ENCODE measurements at places on chromosomes 6 and 20.

GRCh38 chr20:21971436-21971835 lies 266.0 kb downstream of the PAX1 start:
- no peak for DNase-seq

DNA sequence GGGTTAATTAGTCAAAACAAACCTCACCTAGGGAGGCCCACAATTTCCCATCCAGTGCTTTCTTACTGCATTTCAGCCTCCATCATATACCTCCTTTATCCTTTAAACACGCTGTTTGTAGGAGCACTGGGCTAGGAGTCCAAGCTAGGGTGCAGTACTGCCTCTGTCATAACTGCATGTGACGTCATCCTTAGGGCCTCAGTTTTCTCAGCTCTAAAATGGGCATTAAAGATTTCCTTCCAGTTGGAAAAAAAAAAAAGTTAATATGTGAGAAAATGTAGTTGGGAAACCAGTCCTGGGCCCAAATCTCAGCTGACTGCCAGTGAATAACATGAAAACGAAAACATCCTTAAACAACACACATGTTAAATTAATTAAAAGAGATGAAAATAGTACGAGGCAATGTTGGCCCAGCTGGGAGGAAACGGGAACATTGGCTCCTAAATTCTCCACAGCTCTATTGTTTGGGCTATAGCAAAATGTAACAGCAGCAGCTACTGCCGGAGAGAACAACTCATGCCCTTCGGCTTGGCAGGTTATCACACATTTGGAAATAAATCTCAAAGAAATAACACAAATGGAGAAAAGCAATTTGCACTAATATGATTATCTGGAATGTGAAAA lies 79.9 kb upstream of the CCDC167 start:
- DNase-seq = no peak

GRCh38 chr20:41669708-41670263 lies 51.6 kb upstream of the CHD6 start:
- DNase-seq = no peak

GRCh38 chr6:30820193-30820592 lies 64.1 kb upstream of the DDR1 start:
- no peak for DNase-seq

GRCh38 chr6:4973982-4974745 lies 29.7 kb downstream of the RPP40 start:
- no peak for DNase-seq

DNA sequence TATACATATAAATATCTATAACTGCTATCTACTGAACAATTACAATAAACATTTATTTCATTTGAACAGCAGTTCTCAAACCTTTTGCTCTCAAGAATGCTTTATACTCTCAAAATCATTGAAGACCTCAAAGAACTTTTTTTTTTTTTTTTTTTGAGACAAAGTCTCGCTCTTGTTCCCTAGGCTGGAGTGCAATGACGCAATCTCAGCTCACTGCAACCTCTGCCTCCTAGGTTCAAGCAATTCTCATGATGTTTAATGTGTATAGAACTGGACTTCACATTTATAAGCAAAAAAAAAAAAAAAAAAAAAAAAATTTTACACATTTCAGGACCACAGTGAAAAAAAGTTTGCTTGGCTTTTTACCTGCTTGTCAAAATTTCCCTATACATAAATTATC lies 11.7 kb downstream of the UBE2V1 start:
- DNase-seq = no peak

DNA sequence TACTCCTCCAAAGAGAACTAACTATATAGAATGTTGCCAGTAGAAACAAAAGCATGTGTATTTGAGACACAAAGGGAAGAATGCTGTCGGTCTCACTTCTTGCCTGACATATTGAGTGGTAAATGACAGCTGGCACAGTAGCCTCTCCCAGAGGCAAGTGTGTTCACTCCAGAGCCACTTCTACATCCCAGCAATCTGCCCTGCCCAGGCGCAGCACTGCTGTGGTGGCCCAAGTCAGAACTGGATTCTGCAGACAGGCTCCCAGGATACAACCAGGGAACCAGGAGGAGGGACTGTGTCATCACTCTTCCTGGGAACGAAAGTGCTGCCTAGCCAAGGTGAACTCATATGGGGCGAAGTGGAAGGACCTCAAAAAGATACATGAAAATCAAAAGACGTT lies 103.2 kb upstream of the ARMC2 start:
- no peak for DNase-seq

DNA sequence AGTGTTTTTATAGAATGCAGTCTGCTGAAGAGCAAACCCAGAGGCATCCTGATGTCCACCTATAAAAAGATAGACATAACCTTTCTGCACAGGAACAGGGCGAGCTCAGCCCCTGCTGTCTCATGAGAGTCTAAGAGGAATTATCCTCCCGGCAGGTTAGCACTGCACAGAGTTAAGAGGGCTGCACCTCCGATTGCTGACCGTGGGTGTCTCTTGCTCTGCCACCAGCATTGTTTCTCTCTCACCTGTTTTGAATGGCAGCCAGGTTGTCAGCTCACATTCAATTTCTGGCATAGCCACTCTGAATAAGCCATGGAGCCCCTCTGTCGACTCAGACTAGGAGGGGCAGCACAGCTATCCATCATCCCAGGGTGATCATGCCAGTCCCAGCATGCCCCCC lies 211.2 kb downstream of the PHACTR1 start:
- no peak for DNase-seq

DNA sequence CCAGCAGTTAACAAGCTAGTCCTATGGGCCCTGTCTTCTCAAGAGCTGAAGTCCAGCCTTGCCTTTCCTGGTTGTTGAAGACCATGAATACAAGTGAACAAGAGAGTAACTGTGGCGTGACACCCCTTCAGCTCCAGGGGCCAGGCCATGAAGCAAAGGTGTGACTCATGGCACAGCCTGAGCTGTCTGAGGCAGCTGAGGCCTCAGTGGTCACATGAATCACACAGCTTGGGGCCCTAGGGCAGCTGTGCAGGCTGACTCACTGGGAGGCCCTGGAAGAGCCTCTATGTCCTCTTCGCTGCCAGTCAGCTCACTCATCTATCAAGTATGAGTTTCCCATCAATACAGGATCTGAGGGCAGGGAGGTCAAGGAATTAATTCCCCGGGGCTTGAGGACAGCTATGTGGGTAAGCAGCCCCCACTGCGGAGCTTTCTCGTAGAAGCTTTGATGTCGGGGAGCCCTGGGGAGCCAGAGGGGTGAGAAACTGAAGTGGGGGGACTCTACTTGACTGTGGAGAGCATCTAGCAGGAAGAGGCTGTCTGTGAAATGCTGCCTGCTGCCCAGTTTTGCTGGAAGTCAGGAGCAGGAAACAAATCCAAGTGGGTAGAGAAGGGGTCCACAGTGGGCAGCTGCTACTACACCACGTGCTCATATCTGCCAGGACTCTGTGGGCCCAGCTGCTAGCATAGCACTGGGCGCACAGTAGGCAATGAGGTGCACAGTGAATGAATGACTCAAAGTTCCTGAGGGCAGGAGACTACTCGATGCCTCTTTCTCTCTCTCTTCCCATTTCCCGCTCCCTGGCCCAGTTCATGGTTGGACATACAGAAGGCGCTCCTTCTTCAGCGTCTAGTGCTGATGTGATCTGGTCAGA lies 13.7 kb upstream of the FAM83C start:
- peak; percentile 82 for DNase-seq

GRCh38 chr6:4017834-4018170 lies 61.1 kb downstream of the FAM217A start:
- DNase-seq = peak; percentile 66

DNA sequence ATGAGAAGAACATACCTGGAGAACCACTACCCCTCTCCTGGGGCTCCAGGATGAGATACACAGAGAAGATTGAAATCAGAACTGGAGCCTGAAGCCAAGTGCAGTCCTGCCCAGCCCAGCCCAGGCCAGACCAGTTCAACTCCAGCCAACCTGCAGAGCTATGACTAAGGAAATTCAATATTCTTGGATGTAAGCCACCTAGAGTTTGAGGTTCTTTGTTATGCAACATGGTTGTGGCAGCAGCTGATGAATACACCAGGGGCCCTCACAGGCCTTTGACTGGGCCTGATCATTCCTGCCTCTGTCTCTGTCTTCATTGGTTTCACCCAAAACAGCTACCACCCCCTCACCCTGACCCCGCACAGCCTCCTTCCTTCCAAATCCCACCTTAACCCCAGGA lies 167.8 kb downstream of the LRFN2 start:
- DNase-seq = no peak

- no peak for DNase-seq
These were observed 20.6 kb downstream of the ENPP3 start for GRCh38 chr6:131657630-131658111.

DNA sequence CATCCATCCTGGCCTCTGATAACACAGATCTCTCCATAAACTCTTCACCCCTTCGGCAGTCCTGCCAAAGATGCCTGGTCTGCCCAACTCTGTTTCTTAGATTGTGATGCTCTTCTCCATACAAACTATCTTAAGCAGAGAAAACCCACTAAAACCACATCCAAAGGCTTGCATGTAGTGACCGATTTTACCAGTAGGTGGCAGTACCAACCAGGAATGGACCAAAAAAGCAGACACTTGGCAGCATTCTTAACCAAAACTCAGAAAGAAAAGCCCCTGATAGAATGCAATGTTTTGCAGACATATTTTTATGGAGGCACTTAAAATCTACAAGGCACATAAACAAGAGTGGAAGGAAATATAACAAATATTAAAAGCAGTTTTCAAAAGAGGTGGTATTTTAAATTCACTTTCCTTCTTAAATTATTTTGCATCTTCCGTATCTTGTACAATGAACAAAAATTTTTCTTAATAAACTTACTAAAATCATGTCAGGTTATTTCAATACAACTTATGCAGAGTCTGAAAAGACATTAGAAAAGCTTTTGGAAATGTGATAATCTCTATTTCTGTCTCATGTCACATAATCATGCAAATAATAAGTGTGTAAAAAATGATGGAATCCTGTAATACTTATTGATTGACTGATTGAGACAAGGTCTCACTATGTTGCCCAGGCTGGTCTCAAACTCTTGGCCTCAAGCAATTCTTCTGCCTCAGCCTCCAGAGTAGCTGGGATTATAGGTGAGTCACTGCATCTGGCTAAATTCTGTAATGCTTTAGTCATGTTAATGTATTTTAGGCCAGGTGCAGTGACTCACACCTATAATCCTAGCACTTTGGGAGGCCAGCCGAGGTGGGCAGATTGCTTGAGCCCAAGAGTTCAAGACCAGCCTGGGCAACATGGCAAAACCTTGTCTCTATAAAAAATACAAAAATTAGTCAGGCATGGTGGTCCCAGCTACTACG lies 29.4 kb downstream of the LRP11 start:
- DNase-seq = peak; percentile 77

DNA sequence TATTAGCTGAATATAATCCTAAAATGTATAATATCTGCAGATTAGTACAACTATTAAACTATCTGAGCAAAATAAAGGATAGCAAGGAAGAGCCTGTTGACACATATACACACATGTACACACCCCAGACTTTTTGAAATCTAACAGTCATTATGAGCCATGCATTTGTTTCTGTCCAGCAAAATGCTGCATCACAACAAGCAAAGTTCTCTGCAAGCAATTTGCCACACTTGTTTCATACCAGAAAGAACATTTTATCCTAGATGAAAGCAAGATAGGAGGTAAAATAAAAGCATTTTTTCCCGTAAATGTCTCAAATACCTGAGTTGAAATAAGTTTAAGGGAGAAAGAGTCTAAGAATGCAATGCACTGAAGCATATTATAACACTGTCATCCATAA lies 145.2 kb downstream of the COL21A1 start:
- DNase-seq = no peak

DNA sequence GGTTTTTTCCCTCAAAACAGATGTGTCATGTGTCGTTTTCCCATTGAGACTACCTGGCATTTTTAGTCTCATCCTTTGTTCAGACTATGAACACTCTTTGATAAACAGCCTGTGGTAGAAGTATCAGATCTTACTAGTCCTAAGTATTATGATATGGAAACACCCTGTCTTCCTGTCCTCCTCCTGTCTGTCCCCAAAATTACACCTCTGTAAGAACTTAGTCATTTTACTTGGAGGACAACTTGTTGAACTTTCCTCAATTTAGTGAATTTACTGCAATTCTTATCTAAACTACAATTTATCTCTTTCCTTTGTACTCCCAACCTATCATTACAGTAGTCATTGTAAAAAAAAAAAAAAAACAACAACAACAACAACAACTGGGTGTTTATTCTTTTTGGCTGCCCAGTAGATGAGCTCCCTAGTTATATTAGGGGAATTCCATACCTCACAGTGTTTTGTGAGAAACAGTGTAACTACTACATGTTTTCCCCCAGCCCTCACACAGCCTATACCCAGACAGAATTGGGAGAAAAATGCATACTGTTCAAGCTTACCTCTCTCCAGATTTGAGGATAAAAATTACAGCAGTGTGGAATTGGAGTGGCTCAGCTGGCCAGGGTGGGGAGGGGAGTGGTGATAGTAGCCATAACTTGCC lies 18.5 kb upstream of the ERVFRD-1 start:
- DNase-seq = no peak

- DNase-seq = no peak
These were observed 48.5 kb downstream of the STK4 start for GRCh38 chr20:45014671-45015415.

GRCh38 chr20:18057994-18058349 lies 256 bp upstream of the OVOL2 start:
- no peak for DNase-seq

DNA sequence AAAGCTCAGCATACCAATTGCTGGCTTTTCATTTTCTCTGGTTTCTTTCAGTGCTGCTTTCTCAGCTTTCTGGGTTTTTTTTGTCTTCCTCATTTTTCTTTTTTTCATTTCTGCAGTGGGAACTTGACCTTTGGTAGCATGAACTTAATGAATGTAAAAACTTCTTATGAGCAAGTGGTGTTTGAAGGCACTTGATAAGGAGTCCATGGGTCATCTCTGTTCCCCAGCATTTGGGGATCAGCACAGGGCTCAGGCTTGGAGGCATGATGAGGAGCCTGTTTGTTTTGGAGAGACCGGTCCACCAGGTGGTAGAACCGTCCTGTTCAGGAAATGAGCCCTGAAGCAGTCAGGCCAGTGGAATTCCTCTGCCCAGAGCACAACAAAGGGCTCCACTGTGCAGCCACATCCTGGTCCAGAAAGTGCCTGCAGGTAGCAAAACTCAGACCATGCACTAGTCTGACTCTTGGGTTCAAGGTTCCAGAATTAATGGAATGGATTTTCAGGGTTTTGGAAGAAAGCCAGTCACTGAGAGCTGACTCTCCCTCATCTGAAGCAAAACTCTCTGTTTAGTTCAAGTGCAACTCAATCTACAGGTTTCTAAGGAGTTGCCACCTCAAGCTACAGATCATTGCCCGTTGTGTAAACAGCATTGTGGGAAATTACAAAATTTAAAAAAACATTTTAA lies 52.3 kb upstream of the ADGRF1 start:
- no peak for DNase-seq

DNA sequence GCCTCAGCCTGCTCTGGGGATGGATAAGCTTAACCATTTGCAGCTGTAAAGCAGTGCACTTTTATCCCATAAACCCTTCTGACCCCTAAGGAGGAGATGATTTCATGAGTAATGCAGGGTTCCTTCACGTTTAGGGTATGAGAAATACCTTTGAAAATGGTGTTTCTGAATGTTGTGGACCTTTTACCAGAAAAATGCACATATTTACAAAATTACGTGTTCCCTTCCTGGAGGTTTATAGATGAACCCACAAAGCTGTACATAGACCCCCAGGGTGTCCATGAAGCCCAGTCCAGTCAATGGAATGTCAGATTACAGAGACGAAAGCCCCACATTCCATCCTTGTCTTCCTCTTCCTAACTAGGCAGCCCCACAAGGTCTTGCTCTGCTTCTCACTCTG lies 78.6 kb upstream of the INSM1 start:
- DNase-seq = no peak

- no peak for DNase-seq
These were observed 6.2 kb upstream of the DDX43 start for GRCh38 chr6:73388433-73388799.

Data from Kasumi-1 (cell line).